Stimulated activated CD8-positive, alpha-beta memory T cell treated with anti-CD3 and anti-CD28 coated beads, Interleukin-15, amount 100 ng/mL, for 1 hour (primary cell): ENCODE measurements at places on chromosomes 7 and 10.

DNA sequence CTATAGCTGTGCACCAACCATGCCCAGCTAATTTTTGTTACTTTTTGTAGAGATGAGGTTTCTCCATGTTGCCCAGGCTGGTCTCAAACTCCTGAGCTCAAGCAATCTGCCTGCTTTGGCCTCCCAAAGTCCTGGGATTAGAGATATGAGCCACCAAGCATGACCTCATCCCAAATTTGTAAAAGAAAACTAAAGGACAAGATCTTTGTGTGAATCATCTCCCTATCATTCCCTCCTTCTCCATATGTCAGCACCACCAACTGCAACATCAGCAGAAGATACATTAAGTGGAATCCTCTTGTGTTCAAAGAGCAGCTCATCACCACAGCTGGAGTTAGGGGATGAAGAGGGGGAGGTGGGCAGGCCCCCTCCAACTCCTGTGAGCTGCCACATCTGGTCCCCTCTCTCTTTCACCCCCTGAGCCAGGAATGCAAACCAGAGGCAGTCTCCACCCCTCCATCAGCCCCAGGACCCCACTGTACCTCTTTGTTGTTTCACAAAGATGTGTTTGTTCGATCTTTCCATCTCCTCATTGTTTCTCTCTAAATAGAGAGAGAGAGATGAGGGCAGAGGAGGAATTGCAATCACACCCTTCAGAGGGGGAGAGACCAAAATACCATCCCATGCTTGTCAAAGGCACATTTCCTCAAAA, 47.3 kb upstream of the PIP4K2A start:
- DNase-seq, result no peak

- DNase-seq, result no peak
Observed at GRCh38 chr10:128096486-128097199, 29.6 kb downstream of the MKI67 start.

DNA sequence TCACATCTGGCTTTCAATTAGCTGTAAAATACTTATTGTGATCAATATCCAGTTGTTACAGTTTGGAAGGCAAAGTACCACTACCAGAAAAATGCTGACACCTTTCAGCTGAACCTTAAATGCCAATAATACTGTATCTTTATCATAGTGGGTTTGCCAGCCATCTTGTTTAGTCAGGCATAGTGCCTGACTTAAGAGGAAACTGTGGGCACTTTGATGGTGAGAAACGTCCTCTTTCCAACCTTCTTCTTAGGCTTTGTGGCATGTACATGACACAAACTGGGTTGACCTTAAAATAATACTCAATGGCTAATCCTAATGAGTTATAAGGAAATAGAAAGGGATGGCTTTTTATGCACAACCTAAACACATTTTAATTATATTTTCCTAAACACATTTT, 52.3 kb upstream of the PRR15 start:
- no peak for DNase-seq

GRCh38 chr7:121016966-121017365, 28.5 kb downstream of the CPED1 start:
- DNase-seq, result no peak

DNA sequence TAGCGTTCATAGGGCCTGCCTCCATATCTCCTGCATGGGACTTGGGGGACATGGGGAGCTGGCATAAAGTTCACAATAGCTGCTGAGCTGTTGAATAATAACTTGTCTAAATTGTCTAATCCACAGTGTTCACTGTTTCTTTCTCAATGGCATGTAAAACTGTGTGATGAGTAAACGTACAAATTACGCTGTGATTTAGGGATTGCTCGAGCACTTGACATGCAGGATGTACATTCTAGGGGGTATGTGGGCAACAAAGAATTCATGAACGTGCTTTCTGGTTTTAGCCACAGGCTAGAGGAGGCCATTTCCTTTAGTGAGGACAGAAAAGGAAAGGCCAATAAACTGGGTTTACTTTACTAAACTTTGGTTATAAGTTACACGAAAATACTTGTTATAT, 534.2 kb upstream of the ZWINT start:
- DNase-seq, result no peak

GRCh38 chr10:6406220-6407033, 173.6 kb downstream of the PRKCQ start:
- DNase-seq, result no peak

GRCh38 chr10:70782746-70783680, 2.2 kb downstream of the TBATA start:
- DNase-seq, result no peak

GRCh38 chr7:48426331-48426965, 255.2 kb downstream of the ABCA13 start:
- DNase-seq, result no peak

DNA sequence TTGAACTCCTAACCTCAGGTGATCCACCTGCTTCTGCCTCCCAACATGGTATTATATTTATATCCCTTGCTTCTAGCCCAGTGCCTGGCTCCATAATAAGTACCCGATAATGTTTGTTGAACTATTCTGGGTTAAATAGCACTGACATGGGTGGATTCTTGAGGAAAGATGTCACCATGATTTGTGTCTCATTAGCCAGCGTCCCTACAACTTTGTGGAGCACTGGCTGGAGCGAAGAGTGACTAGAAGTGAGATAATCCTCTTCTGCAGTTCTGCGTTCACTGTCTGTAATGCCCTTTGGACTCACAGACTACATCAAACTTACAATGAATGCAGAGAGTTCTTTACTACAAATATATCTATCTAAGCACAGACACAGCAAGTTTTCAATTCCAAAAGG, 16.9 kb upstream of the AKR1E2 start:
- no peak for DNase-seq

DNA sequence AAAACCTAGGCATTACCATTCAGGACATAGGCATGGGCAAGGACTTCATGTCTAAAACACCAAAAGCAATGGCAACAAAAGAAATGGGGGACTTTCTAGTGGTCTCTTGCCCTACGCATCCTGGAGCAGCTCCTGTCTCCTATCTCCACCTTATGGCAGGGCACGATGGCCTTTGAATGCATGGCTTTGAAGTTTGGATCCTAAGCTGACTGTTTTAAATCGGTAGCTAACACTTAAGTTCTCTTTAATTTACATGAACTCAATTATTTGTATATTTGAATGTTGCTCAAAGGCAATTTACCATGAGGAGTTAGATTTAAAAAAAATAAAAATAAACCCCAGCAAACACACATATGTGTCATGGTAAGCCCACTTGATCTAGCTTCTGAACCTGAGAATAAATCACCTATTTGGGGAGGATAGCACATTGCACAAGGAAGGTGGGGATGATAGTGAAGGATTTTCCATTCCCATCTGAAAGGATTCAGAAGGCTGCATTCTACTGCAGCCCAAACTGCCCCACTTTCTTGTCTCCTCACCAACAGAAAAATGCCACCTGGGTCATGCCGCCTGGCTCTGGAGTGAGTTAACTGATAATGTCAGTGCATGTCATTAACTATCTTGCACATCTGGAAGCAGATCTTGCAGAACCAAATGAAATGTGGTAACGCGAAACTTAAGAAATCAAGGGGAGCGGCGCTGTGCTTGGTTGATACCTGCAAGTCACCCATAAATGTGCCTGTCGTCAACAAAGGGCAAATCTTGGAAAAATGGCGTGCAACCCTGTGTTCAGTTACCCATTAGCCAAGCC, 12.4 kb downstream of the KLF6 start:
- no peak for DNase-seq

- DNase-seq, result no peak
Observed at GRCh38 chr7:4144811-4145510, 537.1 kb upstream of the FOXK1 start.

DNA sequence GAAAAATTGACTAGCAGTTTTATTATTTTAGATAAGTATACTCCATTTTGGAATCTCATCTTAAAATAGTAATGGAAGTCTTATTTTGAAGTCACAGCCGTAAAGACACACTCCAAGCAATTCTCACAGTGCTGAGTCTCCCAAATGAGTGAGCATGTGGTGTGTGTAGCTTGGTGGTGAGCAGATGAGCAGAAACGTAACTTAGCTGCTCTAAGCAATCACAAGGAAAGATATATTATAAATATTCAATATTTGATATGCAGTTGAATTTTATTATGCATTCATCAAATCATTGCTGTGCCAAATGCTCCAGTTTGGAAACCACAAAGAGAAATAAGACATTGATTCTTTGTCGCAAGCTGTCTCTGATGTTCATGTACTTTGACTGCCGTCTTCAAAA, 61.2 kb downstream of the CSTF2T start:
- DNase-seq, result no peak

- DNase-seq, result no peak
Observed at GRCh38 chr7:18760631-18761445, 265.3 kb downstream of the HDAC9 start.

DNA sequence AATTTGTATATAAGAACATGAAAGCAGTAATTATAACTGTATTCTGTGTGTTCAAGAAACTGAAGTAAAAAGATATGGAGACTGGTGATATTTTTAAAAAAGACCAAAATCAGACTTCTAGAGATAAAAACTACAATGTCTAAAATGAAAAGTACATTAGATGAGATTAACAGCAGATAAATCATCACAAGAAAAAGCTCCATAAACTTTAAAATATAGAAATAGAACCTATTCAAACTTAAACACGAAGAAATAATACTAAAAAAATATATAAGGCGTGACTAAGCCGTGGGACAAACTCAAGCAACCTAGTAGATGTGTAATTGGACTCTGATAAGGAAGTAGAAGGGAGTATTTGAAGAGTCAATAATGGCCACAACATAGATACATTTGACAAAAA, 189.1 kb upstream of the ZMIZ1 start:
- DNase-seq, result no peak

GRCh38 chr7:101882595-101883564, 65.5 kb downstream of the CUX1 start:
- DNase-seq, result no peak

DNA sequence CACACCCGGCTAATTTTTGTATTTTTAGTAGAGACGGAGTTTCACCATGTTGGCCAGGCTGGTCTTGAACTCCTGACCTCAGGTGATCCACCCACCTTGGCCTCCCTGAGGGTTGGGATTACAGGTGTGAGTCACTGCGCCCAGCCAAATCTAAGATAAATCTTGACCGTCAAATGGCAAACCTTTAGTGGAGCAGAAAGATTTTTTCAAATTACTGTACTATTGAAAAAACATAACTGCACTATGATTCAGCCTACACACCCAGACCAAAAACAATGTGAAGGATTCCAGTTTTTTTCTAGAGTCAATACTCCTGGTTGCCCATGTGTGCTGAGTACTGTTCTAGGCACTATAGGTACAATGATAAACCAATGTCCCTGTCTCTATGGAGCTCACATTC, 33.9 kb upstream of the SVIL start:
- DNase-seq, result no peak

GRCh38 chr7:17934612-17935240, 5.6 kb downstream of the SNX13 start:
- no peak for DNase-seq

DNA sequence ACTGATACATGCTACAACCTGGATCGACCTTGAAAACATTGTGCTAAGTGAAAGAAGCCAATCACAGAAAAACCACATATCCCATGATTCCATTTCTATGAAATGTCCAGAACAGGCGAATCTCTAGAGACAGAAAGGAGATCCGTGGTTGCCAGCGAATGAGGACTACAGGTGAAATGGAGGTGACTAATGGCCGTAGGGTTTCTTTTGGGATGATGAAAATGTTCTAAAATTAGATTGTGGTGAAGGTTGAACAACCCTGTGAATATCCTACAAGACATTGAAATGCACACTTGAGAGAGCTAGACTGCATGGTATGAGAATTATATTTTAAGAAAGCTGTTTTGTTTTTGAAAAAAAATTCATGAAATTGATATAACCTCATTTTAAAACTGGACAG, 188.5 kb upstream of the PLXNA4 start:
- no peak for DNase-seq

- DNase-seq, result no peak
Observed at GRCh38 chr10:126243306-126243705, 145.0 kb downstream of the ADAM12 start.

GRCh38 chr7:149085866-149086265, 4.7 kb downstream of the ZNF786 start:
- DNase-seq, result no peak

GRCh38 chr10:77117501-77117900, 520.1 kb downstream of the KCNMA1 start:
- no peak for DNase-seq

DNA sequence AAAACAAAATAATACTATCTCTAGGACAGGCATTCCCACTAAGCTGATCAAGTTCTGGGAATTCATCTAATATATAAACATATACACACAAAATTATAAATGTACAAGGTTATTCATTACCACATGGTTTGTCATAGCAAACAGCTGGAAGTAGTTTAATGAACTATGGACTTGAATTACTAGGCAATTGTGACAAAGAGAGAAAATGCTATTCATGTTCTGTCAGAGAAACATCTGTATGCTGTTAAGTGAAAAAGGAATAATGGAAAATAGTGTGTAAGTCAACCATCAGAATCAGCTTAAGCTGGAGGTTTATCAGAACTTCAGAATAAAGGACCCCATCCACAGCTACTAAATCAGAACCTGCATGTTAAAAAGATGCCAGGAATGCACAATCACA, 2.8 kb downstream of the ZNF248 start:
- no peak for DNase-seq

DNA sequence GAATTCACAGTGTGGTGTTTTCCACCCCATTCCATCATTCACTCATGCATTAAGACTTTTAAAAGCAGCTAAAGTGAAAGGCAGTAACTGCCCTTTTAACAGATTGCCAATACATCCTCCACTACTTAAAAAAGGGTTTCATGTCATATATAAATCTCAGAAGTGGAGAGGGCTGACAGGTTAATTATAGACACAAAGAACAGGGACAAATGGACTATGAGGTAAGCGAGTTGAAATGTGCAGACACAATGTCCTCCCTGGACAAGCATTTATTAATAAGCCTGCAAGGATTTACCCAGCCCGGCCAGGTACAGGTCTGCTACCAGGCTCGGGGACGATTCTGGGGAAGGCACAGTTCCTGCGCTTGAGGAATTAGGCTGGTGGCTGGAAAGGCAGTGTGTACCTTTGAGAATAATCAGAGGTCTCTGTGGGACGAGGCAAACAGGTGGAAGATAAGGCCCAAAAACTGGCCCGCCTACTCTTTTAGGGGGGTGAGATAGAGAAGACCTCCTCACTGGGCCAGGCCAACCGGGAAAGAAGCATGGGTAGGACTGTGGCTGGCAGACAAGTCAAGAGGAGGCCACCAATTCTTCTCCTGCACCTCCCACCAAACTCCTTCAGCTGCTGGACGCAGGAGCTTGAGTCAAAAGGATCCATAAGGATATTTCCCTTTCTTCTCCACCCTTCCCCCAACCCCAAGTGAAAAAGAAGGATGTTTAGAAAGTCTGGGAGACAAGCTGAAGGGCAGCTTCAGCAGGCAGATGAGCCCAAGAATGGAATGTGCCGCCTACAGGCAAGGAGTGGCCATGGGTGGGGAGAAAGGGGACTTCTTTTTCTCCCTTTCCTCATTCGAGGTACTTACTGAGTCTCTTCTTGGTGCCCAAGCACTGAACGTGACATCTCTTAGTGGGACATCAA, 1.5 kb downstream of the PDLIM1 start:
- no peak for DNase-seq

- no peak for DNase-seq
Observed at GRCh38 chr10:113930482-113931057, 76.1 kb downstream of the NHLRC2 start.

GRCh38 chr10:102600816-102601215, 43.5 kb upstream of the TRIM8 start:
- no peak for DNase-seq

GRCh38 chr7:37018954-37019353, 294.7 kb upstream of the AOAH start:
- DNase-seq, result no peak

- DNase-seq, result no peak
Observed at GRCh38 chr10:133391761-133392518, 2.0 kb upstream of the MTG1 start.
